Pericardium fibroblast (primary cell): ENCODE measurements at places on chromosomes 16 and 17. TPM values are rescaled to one million over a fixed set of nuclear protein-coding genes. Genes with fewer than 3 reads are reported as not detected.

The NKD1 gene
- 2.6 and 6.3 TPM in 2 replicates for total RNA-seq

The KRT12 gene
- total RNA-seq: not detected in 2 replicates

The CHD9NB gene
- total RNA-seq: 1.1 and 1.6 TPM in 2 replicates

The PERCC1 gene
- total RNA-seq: not detected in 2 replicates

The ZNF423 gene
- total RNA-seq: 13.9 and 14.2 TPM in 2 replicates
